ENCODE measurements at places on chromosomes 5 and 9.

DNA sequence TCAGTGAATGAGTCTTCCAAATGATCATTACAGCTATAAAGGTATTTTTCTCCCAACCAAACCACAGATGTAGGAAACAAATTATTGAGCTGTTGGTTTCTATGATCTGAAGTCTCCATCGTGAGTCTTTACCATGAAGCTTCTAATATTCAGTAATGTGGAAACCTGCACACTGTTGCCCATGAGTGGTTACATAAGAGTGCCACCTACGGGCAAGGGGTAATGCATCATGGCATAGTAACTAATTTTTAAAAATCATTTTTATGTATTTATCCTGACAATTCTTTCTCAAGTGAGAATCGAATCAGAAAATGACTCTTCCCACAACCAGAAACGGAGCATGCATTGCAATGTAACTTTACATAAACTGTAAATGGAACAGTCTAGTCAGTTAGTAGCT, 282.5 kb upstream of the SMARCA2 start:
- no peak for DNase-seq

- DNase-seq, result no peak
These were observed 37.7 kb downstream of the FAM13B start for GRCh38 chr5:137995077-137995748.

DNA sequence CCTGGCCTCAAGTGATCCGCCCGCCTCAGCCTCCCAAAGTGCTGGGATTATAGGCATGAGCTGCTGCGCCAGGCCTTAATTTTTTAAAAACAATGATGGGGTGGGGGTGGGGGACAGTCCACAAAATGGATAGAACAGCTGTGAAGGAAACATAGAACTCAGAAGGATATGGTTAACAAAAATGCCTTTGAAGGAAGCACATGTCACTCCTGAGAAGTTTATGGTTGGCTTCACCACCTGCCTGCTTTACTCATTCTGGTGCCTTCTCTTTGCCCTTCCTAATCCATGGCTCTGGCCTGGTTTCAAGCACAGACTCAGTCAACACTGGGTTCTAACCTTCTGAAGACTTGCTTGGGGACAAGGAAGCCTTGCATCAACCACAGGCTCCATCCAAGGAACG, 10.3 kb downstream of the BAG1 start:
- no peak for DNase-seq

DNA sequence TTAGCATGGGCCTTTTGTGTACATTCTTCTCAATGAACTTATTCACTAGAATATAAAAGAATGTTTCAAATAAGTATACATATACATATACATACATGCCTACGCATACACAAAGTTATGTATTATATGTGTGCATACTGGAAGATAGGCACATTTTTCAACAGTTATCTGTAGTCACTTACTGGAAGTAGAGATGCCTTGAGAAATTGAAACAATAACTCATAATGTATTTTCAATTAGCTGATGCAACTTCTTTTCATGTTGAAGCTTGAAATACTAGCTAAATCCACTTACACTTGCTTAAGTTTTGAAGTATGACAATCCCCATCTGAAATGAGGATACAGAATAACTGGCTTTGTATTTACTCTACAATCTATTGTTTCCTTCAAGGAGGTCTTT, 469.0 kb upstream of the PTGER4 start:
- no peak for DNase-seq

GRCh38 chr9:372128-372527, 157.5 kb downstream of the DOCK8 start:
- no peak for DNase-seq

DNA sequence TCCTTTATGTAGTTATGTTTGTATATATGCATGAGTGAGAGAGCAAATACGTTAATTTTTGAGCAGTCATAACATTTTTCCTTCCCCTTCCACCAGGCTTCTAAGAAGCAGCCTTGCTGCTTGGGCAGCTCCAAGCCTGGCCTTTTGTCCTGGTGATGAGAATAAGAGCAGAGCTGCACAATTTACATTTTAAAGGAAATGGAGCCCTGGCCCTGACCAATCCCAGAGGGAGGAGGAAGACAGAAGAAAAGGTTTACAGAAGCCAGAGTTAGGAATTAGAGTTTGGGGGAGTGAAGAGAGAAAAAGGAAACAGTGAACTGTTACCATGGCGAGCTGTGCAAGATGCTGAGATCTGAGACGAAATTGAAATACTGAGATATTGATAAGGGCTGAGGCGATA, 25.3 kb upstream of the EFNA5 start:
- no peak for DNase-seq

- DNase-seq, result no peak
These were observed 33.5 kb downstream of the MOCS2 start for GRCh38 chr5:53076014-53076583.

DNA sequence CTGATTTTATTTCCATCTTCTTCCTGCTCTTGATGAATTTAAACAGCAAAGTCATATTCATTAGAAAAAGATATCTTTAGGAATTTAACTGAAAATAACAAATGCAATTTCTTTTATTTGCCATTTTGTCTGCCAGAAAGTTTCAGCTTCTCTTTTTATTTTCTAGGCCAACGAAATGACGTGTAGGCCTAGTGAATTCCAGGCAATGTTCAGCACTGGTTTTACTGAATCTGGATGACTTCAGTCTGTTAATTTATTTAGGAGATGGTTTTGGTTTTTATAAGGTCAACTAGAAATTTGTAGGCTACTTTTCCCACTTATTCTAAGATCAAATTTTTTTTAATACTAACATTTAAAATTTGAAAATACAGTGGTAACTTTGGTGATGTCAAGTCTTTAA, 129.1 kb upstream of the VCAN start:
- no peak for DNase-seq

DNA sequence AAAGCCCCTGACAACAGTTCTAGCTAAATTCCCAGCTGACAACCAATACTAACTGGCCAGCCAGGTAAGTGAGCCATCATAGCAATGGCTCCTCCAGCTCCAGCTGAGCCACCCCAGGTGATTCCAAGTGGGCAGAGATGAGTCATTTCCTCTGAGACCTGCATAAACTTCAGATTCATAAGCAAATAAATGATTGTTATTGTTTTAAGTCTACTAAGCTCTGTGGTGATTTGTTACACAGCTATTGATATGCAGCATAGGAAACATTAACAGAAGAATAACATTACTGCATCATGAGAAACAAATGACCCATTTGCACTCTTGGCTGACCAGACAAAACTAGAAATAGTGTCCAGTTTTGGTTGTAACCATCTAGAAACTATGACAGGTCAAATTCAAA, 60.3 kb downstream of the TTC39B start:
- no peak for DNase-seq

DNA sequence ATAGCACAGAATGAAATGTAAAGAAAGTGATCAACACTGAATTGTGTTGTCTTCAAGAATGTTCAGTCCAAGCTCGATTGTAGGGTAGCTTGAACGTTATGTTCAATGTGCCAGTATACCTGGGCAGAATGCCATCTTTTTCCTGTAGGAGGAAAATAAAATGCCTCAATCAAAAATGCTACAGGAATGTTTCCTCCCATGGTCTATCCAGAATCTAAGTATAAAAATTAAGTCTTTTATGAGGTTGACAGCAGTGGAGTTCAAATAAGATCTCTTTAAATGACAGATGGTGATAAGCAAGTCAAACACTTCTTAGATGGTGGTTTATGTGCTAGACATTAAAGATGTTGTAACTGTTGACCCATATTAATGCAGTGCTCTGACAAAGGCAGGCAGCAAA, 488.6 kb downstream of the CSNK1G3 start:
- no peak for DNase-seq

- no peak for DNase-seq
These were observed 4.8 kb downstream of the NR2F1 start for GRCh38 chr5:93587597-93588351.

DNA sequence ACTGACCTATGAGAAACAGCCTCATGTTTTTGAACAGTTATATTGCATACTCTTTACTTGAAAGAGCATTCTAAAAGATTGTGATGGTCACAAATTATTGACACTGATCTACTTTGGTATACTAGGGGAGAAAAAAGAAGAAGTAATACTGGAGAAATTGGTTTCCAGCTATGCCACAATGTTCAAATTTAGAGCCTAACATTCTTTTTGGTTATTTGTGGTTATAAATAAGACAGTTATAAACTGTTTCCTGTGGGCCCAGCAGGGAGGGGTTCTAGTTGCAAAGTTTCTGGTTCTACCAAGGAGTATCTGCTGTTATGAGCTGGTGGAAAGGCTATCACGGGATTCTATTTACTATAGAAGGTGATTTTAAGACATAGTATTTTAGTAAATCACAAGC, 4.8 kb downstream of the CWC27 start:
- no peak for DNase-seq

- no peak for DNase-seq
These were observed 42.3 kb upstream of the ZSWIM6 start for GRCh38 chr5:61289669-61290306.

- DNase-seq, result no peak
These were observed 220.6 kb upstream of the MAP3K1 start for GRCh38 chr5:56594792-56595191.

- DNase-seq, result no peak
These were observed 21.1 kb upstream of the CDKN2AIPNL start for GRCh38 chr5:134432677-134433359.

GRCh38 chr5:157267025-157267424, 1.1 kb downstream of the CYFIP2 start:
- DNase-seq, result no peak

- no peak for DNase-seq
These were observed 65.4 kb upstream of the STK32A start for GRCh38 chr5:147169399-147169798.

GRCh38 chr5:138457531-138458275, 7.6 kb upstream of the EGR1 start:
- no peak for DNase-seq

- no peak for DNase-seq
These were observed 106.5 kb upstream of the HAPLN1 start for GRCh38 chr5:83827111-83827557.

- no peak for DNase-seq
These were observed 353.2 kb downstream of the PRR16 start for GRCh38 chr5:120817044-120817985.

DNA sequence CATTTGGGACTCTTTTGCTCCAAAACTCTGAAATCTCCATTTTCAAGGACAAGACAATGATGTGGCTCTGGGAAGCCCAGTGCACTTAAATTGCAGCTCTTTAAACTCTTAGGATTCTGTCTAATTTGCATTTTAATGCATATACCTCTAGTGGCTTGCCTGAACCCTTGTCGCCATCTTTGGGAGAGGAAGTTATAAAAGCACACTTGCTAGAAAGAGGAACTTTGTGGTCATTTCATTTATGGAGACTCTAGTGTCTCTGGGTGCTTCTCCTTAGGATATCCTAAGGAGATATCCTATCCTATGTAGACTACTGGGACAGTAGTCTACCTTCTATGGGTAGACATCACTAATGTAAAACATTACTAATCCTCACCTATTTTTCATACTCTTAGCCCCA, 77.3 kb upstream of the SLC1A3 start:
- DNase-seq, result no peak

- DNase-seq, result no peak
These were observed 7.3 kb upstream of the TENT4A start for GRCh38 chr5:6705959-6706358.

GRCh38 chr5:120464627-120465435, 731 bp downstream of the PRR16 start:
- DNase-seq, result no peak

DNA sequence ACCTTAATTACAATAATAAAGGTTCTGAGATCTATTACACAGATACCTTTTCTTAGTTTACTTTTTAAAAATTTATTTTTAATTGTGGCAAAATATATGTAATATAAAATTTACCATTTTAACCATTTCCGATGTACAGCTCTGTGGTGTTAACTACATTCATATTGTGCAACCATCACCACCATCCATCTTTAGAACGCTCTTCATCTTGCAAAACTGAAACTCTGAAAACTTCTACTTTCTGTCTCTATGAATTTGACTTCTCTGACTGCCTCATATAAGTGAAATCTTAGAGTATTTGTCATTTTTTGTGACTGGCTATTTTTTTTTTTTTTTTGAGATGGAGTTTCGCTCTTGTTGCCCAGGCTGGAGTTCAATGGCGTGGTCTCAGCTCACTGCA, 26.8 kb downstream of the WWC1 start:
- no peak for DNase-seq

DNA sequence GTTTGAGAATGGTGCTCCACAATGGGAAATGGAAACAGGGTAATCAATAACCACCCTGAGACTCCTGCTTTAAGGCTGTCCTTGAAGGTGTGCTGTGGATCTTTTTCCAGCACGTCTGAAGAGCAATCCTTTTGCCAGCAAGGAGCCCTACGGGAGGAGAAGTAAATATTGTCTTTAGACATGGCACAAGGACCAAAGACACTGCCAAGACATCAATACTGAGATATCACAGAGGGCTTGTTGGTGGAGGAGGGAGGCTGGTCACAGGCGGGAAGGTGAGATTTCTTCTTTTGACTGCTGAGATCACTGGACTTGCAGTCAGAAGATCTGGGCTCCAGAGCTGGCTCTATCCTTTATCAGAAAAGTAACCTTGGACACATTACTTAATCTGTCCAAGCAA, 135.0 kb upstream of the ZNF462 start:
- no peak for DNase-seq

DNA sequence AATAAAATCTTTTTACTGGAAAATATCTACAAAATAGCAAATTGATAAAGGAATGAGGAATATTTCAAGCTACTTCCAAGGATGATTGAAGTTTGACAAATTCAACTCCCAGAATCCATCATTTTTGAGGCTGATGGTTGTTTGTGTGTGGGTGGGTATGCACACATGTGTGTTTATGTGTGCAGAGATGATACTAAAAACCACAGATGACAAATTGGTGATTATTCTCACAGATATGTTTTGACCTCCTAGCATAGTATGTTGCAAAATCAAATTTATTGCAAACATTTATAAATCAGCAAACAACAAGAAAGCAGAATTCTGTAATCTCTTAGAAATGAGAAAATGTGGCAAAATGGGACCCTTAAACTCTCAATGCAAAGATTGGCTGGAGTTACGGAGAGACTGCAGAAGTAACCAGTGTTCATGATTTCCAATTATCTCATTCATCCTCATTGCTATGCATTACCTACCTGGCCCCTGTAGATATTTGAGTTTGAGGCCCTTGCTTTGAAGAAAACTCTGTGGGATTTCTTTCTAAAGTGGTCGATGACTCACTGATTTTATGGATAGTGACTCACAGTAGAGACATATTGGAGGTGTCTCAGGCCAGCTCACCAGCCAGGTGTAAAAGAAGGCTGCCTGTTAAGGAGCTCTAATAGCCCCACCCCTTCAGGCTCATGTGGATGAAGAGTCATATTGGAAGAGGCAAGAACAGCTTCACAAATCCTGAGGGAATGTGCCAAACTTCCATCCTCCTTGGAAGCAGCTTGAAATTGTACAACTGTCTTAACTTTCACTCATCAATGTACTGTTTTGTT, 44.6 kb upstream of the TMC1 start:
- DNase-seq, result peak; percentile 2

GRCh38 chr5:124053340-124053739, 541.4 kb downstream of the CSNK1G3 start:
- no peak for DNase-seq

Measured in stimulated activated CD8-positive, alpha-beta memory T cell treated with anti-CD3 and anti-CD28 coated beads, Interleukin-2, amount 100 ng/mL, for 1 hour (primary cell).